ENCODE measurements at places on chromosomes 2 and 18.
A peak's percentile ranks its signal among the peaks of the same experiment; 100 is the strongest.

DNA sequence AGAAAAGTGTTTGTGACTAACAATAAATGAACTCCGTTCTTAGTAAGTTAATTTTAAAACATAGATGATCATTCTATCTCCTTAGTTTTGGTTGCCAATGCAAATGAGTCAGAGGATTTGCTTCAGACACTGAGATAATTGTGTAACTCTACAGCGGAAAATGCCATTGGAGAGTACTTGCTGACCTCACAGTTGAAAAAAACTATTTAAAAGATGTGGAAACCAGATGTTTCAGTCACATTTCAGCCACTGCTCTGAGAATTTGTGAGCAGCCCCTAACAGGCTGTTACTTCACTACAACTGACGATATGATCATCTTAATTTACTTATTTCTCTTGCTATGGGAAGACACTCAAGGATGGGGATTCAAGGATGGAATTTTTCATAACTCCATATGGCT, at the start of gene TNFAIP6:
TSS of gene TNFAIP6 (plus strand) at position 234 of the 400 bp plus-strand sequence. CDS start at position 309, 75 bp downstream.
- peak; percentile 22 for DNase-seq

GRCh38 chr18:74397572-74397971, 59.5 kb downstream of the DIPK1C start:
- DNase-seq: no peak

GRCh38 chr2:52145005-52145404, 1113.1 kb upstream of the NRXN1 start:
- no peak for DNase-seq

DNA sequence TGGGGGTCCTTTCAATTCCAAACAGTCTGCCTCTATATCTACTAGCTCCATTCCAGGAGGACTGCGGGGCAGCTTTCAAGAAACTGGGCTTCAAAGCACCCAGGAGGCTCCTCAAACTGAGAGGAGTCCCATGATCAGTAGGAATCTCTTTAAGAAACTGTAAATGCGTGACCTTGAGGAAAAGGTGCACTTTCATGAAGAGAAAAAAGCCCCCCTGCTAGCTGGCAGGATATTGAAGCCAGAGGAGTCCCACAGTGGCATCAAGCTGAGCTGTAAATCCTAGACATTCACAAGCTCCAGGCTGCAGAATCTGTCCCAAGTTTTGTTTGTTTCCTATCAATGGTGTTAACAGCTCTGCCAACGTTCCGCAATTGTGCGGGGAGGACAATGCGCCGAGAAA, 790.1 kb downstream of the SLC4A3 start:
- DNase-seq: no peak

DNA sequence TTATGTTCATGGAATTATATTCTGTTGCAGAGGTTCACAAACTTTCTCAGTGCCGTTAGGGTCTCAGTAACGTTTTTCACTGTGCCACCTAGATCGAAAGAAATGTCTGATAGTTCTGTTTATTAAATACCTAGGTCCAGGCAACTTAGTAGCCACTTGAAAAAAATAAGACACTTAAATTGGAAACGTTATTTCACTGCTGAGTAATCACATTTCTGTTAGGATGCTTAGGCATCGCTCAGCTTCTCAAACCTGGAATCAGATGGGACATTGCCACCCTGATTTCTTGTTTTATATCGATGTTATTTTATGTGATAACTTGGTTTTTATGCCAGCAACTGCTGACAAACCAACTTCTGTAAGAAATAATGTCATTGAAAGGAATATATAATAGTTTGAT, 36.0 kb downstream of the ACTR3 start:
- DNase-seq: no peak

DNA sequence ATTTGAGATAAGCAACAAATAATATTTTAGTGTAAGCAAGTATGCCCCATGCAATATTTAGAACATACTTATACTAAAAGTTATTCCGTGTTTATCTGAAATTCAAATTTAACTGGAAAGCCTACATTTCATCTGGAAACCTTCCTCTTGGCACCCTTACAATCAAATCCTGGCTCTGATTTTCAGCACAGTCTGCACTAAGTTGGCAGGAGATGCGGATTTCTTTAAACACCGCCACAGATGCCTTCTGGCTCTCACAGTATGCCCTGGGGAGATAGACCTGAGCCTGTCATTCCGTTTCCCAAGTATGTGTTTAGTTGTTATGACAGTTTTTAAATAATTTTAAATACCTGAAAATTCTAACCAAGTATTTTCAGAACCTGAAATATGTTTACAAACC, 7.3 kb upstream of the MLPH start:
- DNase-seq: no peak
